ENCODE measurements at places on chromosomes 2 and 18.
A peak's percentile ranks its signal among the peaks of the same experiment; 100 is the strongest.

DNA sequence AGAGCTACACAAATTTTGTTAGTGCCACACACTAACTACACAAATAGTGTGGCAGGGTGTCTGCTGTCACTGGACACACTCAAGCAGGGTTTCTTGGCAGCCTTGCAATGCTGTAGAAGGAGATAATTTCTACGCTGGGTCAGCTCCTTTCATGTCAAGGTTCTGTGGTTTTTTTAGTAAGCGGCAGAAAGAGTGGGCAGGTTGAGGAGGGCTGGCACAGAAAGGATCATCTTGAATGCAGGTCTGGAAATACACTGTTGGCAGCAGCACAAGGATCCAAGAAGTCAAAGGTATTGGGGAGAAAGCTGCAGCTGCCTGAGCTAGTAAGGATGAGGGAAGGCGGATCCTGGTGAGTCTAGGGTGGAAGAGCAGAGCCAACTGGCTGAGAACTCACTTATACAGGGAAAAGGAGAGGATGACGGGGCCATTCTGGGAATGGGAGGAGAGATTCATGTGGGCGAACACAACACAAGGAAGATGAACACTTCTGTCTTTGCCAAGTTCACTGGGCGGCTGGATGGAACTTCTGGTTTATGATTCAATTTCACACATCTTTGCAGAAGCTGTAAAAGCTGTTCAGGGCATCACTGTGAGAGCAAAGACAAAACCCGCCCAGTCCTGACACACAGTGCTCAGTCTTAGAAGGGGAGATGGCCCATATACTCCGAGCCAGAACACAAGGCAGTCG lies 16.9 kb upstream of the CYRIA start:
- DNase-seq, result no peak

DNA sequence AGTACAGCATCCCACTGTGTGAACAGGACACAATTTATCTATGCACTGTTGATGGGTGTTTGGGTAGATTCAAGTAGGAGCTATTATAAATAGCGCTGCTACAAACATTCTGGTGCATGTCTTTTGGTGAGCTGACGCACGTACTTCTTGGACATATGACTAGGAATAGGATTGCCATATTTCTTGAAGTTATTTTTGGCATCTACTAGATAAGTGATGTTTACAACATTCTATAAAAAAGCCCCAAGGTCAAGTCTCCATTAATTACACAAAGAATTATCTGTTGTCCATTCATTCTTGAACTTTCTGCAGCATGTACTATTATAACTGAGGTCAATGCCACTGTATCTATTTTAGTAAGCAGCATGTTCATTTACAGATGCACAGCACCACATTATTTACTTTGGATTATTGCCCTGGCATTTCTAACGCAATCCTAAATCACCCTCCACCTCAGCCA lies 225.5 kb upstream of the TMEM200C start:
- DNase-seq, result no peak

DNA sequence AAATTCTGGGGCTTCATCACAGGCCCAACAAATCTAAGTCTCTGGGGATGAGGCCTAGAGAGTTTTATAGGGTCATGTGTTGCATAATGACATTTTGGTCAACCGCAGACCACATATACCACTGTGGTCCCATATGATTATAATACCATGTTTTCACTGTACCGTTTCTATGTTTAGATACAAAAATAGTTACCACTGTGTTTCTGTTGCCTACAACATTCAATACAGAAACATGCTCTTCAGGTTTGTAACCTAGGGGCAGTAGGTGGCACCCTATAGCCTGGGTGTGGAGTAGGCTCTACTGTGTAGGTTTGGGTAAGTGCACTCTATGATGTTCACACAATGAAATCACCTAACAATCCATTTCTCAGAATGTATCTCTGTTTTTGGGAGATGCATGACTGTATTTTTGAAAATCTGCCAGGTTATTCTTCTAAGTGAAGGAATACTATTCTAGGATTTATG lies 485.2 kb downstream of the PTPRM start:
- DNase-seq, result no peak

DNA sequence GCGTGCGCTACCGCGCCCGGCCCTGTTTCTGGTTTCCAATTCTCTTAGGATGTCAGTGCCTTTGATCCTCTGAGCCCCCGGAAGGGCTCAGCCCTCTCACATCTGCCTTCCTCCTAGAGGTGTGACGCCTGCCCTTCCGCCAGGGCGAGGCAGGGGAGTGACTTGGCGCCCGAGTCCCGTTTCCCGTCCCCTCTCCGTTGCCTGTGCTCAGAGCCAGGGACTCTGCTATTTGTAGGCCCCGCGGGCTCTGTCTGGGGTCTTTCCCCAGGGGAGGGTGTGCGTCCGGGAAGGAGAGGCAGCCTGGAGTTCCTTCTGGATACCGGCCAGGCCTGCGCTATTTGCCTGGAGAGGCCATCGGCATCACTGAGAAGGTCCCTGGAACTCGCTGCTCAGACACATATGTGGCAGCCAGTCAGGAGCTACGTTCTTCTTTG lies 103.7 kb upstream of the TAF1B start:
- peak; percentile 42 for DNase-seq

- no peak for DNase-seq
Observed at GRCh38 chr18:70207181-70207580, 1.7 kb upstream of the RTTN start.

GRCh38 chr2:66929632-66930338 lies 467.3 kb upstream of the ETAA1 start:
- DNase-seq, result no peak

- DNase-seq, result peak; percentile 89
Observed at GRCh38 chr2:44955593-44956392, 14.3 kb downstream of the SIX3 start.

- DNase-seq, result no peak
Observed at GRCh38 chr2:126943612-126944348, 45.1 kb downstream of the TEX51 start.

DNA sequence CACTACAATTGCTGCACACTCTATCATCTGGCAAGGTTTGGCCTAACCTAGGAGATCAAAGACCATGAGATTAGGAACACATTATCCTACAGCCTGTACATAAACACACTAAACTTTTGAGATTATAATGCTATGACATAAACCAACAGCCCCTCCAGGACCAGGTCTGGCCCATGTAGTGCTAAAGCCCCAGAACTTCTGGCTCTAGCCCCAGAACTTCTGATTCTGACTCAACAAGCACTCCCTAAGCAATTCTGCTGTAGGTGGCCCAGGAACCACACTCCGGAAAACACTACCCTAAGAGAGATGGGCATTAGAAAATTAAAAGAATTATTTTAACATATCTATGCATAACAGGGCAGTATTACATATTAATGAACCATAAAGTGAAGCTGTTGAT lies 369.5 kb upstream of the LYPD1 start:
- DNase-seq, result no peak

DNA sequence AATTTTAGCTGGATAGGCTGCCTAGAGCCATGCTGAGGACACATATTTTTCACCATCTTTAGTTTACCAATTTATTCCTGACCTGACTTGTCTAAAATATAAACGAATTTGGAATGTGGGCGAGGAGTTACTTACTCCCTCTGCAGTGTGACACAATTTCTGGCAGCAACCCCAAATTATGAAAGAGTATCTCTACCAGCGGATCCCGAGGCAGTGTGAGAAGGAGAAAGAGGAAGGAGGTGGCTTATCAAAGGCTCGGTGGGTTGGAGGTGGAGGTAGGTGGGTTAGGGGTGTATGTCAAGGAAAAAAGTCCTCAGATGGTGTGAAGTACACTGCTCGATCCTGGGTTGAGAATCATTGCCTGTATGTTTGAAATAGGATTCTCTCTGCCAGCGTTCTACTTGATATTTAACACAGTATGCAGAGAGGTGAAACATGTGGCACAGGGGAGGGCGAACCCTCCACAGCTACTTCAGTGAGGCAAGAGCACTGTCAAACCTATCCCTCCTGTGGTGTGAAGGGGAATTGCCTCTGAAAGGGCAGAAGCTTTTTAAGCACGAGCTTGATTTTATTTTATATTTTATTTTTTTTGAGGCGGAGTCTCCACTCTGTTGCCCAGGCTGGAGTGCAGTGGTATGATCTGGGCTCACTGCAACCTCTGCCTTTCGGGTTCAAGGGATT lies 76.0 kb downstream of the RFTN2 start:
- no peak for DNase-seq

- no peak for DNase-seq
Observed at GRCh38 chr2:241901500-241902351, 32.2 kb downstream of the RTP5 start.

- no peak for DNase-seq
Observed at GRCh38 chr18:62294073-62294472, 31.0 kb upstream of the TNFRSF11A start.

GRCh38 chr2:195610717-195611116 lies 46.3 kb upstream of the SLC39A10 start:
- no peak for DNase-seq

GRCh38 chr2:129791712-129792111 lies 187.8 kb upstream of the RAB6C start:
- no peak for DNase-seq

DNA sequence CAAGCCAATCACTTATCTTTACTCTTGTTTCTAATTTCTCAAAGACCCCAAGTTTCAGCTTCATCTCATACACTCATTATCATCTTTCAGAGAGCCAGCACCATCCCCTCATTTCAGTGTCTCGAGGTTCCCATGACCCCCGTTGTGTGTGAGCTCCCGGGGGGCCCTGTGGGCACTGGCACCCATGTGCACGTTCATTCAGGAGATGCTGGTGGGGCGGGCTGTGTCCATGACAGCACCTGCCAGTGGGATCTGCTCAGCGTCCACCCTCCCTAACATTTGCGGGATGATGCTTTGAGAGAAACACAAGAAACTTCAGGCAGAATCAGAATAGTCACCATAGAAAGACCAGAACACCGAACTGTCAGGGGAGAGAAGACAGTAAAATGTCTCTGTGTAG lies 120.5 kb downstream of the MBP start:
- no peak for DNase-seq

- DNase-seq, result no peak
Observed at GRCh38 chr2:235373171-235373570, 120.7 kb upstream of the AGAP1 start.

GRCh38 chr2:206127656-206128055 lies 31.6 kb downstream of the NDUFS1 start:
- no peak for DNase-seq

- DNase-seq, result no peak
Observed at GRCh38 chr2:62817995-62818713, 112.6 kb downstream of the EHBP1 start.

GRCh38 chr2:158554996-158555395 lies 98.2 kb downstream of the PKP4 start:
- DNase-seq, result no peak

- no peak for DNase-seq
Observed at GRCh38 chr2:96408616-96409015, 73.0 kb downstream of the NCAPH start.

- no peak for DNase-seq
Observed at GRCh38 chr2:214311031-214311533, 99.8 kb upstream of the VWC2L start.

GRCh38 chr2:179512281-179513035 lies 247.8 kb upstream of the SESTD1 start:
- no peak for DNase-seq

- DNase-seq, result no peak
Observed at GRCh38 chr2:55150834-55151233, 81.3 kb downstream of the CLHC1 start.

DNA sequence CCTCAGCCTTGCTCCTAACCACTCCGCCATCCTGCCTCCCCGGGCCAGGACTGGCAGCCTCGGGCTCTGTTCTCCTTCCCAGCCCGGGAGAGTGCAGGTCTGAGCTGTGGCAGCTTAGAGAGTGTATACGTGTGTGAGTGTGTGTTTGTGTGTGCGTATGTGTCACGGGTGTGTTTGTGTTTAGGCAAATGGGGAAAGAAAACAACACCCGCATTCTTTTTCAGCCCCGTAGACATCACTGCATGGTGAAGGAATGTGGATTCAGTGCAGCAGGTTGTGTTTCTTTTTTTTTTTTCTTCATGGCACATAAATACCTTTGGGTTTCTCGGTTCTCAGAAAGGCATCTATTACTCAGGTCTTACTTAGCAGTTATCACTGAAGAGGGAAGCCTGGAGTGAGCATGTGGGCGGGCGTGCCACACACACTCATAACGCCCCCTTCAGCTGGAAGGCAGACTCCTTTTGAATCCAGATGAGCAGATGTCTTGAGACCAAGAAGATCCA lies 44.2 kb downstream of the GLI2 start:
- DNase-seq, result no peak

DNA sequence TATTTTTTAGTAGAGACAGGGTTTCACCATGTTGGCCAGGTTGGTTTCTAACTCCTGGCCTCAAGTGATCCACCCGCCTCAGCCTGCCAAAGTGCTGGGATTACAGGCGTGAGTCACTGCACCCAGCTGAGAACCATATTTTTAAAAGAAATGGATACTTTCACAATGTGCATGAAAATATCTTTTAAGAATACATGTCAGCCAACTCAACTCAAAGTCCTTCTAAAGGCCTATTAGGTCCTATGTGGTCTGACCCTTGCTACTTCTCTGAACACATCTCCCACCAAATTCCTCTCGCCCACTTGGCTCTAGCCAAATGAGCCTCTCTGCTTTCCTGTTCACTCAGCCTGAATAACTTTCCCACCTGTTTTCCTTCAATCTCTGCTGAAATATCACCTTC lies 119.6 kb downstream of the MTX2 start:
- no peak for DNase-seq

GRCh38 chr2:96826546-96827278 lies 10.6 kb downstream of the CNNM3 start:
- DNase-seq, result no peak

GRCh38 chr18:68060871-68061270 lies 544.4 kb upstream of the DSEL start:
- no peak for DNase-seq

- DNase-seq, result no peak
Observed at GRCh38 chr18:11506856-11507255, 102.5 kb upstream of the SLC35G4 start.

GRCh38 chr2:199581935-199582360 lies 124.2 kb upstream of the SATB2 start:
- DNase-seq, result no peak

GRCh38 chr2:201233812-201234662 lies 26.3 kb upstream of the CASP8 start:
- DNase-seq, result peak; percentile 35

- DNase-seq, result no peak
Observed at GRCh38 chr2:190181123-190181669, 118.7 kb upstream of the MSTN start.

DNA sequence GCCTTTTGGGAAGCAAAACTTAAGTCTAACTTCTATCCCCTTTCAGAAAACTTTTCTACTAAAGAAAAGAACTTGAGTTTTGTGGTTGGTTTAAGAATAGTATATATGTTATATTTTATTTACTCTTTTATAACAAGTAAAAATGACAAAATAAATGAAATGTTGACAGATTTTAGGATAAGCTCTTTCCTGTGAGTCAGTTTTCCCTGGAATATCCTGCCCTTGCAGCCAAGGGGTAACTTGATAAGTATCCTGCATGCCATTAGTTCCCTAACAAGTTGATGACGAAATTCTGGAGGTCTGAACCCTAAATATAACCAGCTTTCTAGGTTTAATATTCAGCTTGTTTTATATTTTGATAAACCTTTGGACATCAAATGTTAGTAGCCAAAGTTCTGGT lies 7.3 kb upstream of the HTR2B start:
- no peak for DNase-seq

Measured in stimulated activated CD4-positive, alpha-beta T cell treated with anti-CD3 and anti-CD28 coated beads, Interleukin-2, amount 100 ng/mL, for 24 hours (primary cell).